Stimulated activated CD8-positive, alpha-beta memory T cell treated with anti-CD3 and anti-CD28 coated beads, Interleukin-2, amount 100 ng/mL, for 1 hour (primary cell): ENCODE measurements at places on chromosomes 3 and 15.

GRCh38 chr3:76026379-76026778 is 241.0 kb upstream of the ZNF717 start:
- DNase-seq: no peak

DNA sequence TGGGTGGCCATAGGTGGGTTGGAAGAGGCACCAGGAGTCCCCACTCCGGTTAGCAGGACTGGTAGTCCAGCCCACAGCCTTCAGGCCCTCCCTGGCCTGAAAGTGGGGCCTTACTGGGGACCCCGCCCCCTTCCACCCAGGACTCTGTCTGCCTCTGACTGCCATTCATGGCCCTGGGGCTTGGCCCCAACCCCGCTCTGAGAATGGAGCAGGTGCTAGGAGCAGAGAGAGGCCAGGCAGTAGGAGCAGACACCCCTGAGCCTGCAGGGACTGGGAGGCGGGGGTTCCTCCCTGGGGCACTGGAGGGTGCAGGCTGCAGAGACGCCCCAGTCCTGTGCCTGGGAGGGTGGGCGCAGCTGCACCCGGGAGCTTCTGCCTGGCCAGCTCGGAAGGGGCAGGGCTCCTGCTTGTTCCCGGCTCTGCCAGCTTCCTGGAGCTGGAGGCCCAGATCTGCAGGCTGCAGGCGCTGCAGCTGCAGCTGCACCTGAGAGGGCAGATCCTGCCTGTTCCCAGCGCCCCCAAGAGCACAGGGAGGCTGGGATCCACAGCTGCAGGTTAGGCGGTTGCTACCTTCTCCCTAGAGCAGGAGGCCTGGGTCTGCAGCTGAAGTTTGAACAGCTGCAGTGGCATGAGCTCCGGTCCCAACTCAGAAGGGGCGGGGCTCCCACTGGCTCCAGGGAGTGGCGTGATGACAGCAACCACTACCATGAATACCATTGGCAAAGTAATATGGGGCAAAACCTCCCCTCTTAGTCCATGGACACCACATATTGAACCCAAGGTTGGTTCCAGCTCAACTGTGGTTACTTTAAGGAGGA is 194.7 kb downstream of the SQOR start:
- DNase-seq: no peak

GRCh38 chr3:38085311-38085942 is 46.4 kb downstream of the DLEC1 start:
- no peak for DNase-seq

- no peak for DNase-seq
Observed at GRCh38 chr3:4741404-4742307, 237.6 kb upstream of the BHLHE40 start.

- no peak for DNase-seq
Observed at GRCh38 chr3:69368129-69368741, 17.7 kb downstream of the FRMD4B start.

DNA sequence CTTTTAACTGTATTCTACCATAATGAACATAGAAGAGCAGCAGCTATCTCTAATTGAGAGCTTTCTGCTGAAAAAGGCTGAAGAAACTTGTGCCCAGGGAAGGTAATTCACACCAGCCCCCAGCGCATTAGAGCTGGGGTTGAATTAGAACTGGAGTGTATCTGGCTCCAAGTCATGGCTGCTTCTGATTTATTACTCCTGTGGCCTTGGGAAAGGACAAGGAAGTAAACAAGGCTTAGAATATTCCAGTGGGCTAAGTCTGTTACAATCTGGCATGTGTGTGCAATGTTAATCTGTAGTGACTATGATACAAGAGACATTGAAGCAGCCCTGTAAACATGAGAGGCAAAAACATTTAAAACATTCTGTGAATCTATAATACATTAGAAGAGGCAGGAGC is 18.1 kb downstream of the CPA3 start:
- no peak for DNase-seq

- DNase-seq: no peak
Observed at GRCh38 chr3:127734754-127735473, 62.2 kb downstream of the ABTB1 start.

- no peak for DNase-seq
Observed at GRCh38 chr3:84943379-84943778, 15.4 kb upstream of the CADM2 start.

DNA sequence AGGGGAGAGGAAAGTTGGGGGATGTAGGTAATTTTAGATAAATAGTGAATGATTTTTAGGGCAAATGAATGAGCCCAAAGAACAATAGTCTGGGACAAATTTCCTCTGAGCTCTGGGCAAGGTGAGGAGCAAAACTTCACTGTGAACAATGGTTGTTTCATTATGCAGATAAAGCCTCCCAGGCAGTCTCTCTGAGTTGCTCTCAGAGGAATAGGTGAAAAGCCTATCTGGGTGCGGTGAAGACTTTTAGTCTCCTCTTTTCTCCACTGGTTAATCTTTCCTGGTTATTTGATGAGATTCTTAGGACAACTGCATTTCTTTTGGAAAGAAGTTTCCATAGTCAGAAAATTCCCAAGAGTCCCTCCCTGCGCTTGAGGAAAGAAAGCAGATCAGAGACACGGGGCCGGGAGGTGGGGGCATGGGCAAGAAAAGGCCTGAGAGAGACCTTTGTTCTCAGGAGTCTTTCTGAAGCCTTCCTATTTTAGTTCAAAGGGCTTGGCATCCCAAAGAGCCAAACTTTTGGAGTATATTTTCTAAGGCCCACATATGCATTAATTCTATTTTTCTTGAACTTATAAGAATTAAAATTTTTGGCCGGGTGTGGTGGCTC is 353.6 kb upstream of the SLCO3A1 start:
- DNase-seq: no peak

DNA sequence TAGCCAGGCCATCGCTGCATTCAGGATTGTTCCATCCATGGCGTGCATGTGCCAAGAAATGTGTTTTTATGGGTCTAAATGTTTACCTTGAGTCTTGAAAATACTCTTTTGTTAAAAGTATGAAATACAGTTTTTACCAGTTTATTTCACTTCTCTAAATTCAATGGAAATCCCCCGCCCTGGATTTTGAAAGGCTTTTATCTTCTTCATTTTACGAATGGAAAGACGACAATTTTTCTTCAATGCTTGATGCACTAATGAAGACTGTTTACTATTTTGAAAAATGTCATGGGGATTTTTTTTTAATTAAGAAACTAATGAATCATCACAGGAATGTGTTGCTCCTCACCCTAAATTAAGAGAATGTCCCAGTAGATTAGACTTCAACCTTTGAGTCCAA is 83.5 kb downstream of the FAM81A start:
- DNase-seq: no peak

DNA sequence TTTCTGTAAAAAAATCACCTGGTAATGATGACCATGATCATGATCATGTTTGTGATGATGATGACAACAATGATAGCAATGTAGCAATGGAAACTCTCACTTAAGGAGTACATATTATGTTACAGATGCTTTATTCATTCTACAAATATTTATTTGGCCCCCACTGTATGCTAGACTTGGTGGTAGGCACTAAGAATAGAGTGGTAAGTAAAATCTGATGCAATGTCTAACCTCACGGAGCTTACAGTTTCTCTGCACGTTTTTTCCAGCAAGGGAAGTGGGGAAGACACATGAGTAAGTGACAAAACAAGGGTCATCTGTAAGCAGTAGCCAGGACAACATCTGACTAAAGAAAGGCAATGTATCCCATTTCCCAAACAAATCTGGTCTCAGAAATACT is 199.4 kb upstream of the MRPL3 start:
- DNase-seq: no peak

DNA sequence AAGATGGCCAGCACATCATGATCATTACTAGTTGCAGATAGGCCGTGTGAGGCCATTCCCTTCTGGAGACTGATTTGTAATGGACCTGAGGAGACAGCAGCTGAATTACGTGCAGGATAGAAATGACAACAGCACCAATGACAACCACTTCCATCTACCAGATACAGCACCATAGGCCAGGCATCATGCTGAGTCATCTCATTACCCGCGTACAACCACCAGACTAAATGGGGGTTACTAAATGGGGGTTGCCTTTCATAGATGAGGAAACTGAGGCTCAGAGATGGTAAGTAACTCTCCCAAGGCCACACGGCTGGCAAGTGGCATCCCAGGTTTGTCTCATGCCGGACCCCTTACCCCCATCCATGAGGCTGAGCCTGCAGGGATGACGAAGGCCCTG is 32.8 kb upstream of the FAM107A start:
- DNase-seq: no peak

- no peak for DNase-seq
Observed at GRCh38 chr3:188817103-188817934, 354.5 kb upstream of the TPRG1 start.

DNA sequence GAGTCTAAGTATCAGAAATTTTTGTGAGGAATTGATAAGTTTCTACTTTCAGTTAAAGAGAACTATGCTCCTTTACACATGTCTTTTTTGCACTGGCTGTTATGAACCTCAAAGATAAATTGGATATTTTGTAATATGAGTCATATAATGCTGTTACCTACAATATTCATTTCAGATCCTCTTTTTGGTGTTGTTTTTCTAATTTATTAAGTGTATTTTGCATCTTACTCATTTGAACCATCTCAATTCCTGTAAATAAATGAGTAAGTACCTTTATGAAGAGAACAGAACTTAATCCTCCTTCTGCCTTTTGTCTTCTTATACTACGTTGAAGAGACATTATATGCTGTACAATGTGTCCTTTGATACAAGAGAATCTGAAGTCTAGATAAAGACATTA is 74.4 kb downstream of the ZIC1 start:
- DNase-seq: no peak

GRCh38 chr15:44299997-44300396 is 11.5 kb downstream of the GOLM2 start:
- no peak for DNase-seq

- DNase-seq: no peak
Observed at GRCh38 chr3:32886296-32886695, 65.1 kb upstream of the CCR4 start.

DNA sequence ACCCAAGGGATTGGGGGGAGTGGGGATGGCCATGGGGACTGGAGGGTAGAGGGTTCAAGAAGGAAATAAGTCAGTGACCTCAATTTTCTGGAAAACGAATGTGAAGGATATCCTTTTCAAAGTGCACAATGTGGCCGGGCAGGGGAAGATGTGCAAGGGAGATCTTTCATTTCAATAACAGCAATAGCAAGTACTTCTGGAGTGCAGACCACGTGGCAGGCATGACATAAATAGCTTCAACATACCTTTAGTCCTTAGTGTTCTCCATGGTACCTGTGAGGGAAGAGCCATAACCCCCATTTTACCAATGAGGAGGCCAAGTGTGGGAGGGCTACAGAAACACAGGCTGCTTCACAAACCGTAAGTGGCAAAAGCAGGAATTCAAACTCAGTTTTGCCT is 138.7 kb downstream of the FOXP1 start:
- DNase-seq: no peak

- no peak for DNase-seq
Observed at GRCh38 chr15:39869858-39870515, 50.1 kb downstream of the GPR176 start.

GRCh38 chr3:129068291-129068886 is 7.8 kb downstream of the GP9 start:
- no peak for DNase-seq

DNA sequence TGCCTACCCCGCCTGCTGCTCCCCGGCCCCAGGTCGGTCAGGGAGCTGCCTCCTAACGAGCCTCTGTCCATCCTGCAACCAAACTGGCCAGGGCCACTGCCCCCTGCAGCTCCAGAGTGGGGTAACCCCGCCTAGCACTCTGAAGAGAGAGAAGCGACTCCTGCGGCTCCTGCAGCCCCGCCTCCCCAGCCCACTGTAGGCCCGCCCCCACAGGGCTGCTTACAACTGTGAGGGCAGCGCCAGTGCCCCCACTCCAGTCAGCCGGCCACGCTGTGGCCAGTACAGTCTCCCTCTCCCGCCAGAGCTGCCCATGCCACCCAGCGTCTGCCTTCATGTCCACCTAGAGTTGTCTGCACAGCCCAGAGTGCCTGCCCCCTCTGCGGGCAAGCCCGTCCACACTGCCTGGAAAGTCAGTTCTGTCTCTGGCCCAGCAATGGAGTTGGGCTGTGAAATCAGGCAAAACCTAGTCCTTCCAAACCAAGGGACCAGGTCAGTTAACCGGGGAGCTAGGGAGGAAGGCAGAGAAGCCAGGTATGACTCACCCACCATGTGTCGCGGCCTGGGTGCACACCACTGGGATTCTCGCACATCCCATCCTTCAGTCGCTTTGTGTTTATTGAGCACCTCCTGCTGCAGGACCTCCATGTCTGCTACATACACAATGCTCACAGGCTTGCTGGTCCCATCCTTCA is 2.4 kb downstream of the UCN2 start:
- DNase-seq: no peak

DNA sequence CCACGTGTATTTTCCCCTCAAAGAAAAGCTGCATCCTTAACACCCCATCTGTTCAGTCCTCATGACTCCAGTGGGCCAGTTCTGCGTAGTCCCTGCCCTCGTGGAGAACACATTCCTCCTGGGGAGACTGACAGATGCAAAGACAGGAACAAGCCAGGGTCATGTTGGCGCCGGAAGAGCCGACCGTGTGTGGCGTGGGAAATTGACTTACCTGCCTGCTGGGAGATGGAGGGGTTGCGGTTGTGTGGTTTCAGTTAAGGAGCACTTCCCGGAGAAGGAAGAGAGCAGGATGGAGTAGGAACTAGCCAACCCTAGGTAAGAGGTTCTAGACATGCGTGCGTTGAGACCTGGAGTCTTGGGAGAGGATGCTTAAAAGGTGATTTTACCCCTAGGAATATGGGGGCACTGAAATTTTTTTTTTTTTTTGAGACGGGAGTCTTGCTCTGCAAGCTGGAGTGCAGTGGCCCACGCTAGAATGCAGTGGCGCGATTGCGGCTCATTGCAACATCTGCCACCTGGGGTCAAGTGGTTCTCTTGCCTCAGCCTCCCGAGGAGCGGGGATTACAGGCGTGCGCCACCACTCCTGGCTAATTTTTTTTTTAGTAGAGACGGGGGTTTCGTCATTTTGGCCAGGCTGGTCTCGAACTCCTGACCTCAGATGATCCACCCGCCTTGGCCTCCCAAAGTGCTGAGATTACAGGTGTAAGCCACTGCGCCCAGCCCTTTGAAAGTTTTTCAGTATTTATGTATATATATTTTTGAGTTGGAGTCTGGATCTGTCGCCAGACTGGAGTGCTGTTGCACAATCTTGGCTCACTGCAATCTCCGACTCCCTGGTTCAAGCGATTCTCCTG is 1.4 kb downstream of the VHL start:
- DNase-seq: no peak

GRCh38 chr3:122947738-122948137 is 79.8 kb downstream of the SEMA5B start:
- DNase-seq: no peak

- no peak for DNase-seq
Observed at GRCh38 chr15:29871401-29871800, 49.1 kb upstream of the TJP1 start.

GRCh38 chr3:100875239-100875638 is 118.0 kb downstream of the ABI3BP start:
- DNase-seq: no peak

- DNase-seq: no peak
Observed at GRCh38 chr3:150323770-150324169, 84.3 kb upstream of the TSC22D2 start.

- no peak for DNase-seq
Observed at GRCh38 chr3:138408751-138409570, 25.5 kb upstream of the ESYT3 start.

- DNase-seq: no peak
Observed at GRCh38 chr15:68217341-68217740, 12.2 kb downstream of the CLN6 start.

- DNase-seq: no peak
Observed at GRCh38 chr3:121724130-121724529, 25.4 kb downstream of the GOLGB1 start.
